Left cardiac atrium (tissue), 4 donors: ENCODE measurements at places on chromosomes 7 and 10. TPM values are rescaled to one million over a fixed set of nuclear protein-coding genes. Genes with fewer than 3 reads are reported as not detected.

GRCh38 chr10:22022257-22023032, 18.9 kb upstream of the DNAJC1 start:
- DNase-seq, result peak; percentile 40

- DNase-seq, result no peak
These were observed 52.8 kb upstream of the AOAH start for GRCh38 chr7:36777062-36777461.

DNA sequence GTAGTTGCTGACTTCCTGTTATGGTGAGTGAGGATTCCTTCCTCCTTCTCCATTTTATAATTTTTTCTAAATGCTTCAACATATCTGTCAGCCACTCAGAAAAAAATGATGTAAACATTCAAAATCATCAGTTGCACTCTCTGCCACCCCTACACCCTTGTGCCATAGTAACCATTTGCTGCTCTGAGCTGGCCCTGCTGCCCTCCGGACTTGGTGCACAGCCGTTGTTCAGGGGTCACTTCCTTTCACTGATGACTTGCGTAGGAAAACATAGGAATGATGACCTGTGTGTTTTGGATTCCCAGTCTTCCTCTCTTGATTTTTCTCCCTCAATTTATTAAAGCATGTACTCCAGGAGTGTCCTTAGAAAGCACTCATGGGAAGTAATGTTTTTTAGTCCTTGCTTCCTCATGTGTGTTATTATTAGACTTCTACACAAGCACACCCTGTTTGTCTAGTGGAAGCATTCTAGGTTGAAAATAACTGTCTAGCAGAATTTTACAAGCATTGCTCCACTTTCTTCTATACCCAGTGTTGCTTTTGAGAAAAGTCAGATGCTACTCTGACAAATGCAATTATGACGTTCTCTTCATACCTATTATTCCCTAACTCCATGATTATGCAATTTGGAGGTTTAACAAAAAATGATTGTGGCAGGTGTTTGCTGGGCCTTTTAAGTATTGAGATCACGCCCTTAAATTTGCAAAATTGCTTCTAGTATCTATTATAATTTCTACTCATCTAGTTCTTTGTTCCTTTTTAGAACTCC, 62.6 kb upstream of the MTPN start:
- no peak for DNase-seq

GRCh38 chr10:8424555-8425211, 370.2 kb downstream of the GATA3 start:
- DNase-seq, result no peak

Gene RELN
- total RNA-seq, result 3.6 TPM

Gene CNNM2
- 3.7 TPM for total RNA-seq
